ENCODE measurements at places on chromosomes 3 and 15.

DNA sequence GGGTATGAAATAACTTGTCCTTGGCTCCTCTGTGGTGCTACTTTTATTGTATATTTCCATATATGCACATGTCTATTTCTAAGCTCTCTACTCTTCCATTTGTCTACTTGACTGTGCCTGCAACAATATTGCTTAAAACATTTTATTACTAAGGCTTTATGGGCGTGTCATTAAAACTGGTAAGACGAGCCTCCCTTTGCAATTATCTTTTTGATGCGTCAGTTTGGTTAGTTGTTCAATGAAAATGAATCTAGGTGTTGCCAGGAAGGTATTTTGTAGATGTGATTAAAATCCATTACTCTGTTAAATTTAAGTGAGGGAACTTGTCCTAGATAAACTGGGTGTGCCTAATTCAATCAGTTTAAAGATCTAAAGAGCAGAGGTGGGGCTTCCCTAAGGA, 12.9 kb upstream of the TRA2B start:
- DNase-seq, result no peak

- no peak for DNase-seq
Observed at GRCh38 chr3:23756206-23756840, 49.4 kb upstream of the UBE2E1 start.

DNA sequence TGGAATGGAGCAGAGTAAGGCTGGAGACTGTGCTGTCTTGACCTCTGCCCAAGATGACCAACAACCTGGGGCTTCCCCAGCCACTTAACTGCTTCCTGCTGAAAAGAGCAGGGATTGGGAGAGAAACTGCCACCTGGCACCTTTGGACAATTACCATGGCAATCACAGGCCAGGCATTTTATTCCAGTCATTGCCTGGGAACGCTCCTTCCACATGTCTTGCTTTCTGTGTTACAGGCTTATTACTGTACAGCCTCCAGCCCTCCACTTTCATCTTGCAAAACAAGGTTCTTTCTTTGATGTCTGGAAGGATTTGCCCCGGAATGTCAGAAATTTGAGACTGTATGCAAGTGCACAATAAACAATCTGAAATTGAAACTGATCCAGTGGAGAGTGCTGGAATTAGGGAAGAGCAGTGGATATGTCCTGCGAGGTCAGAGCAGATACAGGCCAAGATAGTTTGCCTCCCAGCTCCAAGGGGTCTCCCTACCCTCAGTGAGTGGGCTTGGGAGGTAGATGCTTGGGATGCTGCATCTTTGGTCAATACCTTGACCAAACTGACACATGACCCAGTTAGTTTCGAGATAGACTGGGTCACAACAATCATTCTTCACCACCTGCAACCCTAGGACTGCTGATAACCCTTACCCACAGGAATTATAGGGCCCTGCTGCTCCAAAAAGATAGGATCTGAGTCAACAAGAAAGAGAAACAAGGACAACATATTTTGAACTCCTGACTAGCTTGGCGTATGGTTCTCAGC, 2.7 kb downstream of the PPP1R14D start:
- no peak for DNase-seq

DNA sequence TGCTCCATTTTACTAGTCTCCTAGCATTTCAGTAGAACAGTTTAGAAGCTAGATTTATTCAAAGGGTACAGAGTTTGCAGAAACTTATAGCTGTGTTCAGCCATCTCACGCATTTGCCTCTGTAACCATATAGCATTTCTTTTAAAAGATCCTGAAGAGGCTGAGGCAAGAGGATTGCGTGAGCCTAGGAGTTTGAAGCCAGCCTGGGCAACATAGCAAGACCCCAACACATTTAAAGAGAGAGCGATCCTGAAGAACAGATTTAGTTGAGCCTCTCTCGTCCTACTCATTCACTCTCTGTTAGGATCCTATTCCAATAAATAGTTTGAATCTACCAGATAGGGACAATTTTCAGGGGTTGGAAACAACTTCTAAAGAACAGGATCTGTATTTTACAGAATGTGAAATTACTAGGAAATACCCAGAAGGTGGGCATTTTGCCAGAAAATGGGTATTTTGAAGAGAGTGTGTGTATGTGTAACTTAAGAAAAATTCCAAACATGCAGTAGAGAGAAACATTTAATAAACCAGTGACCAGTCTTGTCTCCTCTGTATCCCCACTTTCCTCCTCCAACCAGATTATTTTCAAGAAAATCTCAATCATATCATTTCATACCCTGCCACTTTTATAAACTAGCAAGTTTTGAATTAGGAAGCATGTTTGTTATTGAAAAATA, 4.5 kb downstream of the EIF3J start:
- DNase-seq, result no peak

DNA sequence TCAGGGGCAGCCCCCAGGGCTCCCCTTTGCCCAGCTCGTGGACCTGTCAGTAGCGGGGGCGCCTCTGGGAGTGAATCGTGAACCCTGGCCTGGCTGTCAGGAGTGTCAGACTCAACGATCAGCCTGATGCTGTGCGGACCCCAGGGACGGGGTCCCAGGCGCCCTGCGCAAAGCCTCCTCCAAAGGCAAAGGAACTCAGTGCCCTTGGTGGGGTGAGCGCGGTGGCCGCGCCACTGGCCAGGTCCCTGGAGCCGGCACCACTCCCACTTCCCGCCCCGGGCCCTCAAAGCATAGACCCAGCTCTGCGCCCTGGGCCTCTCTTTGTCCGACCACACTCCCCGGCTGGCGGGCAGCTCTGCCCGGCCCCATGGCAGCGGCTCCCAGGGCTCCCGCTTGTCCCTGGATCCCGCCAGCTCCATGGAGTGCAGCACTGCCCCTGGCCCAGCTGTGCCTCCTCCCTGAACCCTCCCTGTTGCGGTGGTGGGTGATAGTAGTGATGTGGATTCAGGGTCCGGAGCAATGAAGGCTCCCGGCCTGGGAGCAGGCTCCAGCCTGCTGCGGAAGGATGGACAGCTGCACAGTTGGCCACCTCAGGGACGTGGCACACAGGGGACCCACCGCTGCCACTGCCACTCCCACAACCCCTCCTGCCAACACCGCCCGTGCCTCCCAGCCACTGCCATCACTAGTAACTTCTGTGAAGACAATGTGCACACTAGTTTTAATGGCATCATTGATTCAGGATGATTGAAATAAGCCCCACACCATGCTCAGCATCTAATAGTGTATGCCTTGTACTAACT, 263.8 kb downstream of the ZBBX start:
- DNase-seq, result no peak

- DNase-seq, result no peak
Observed at GRCh38 chr3:108100906-108101660, 10.3 kb upstream of the CD47 start.

GRCh38 chr3:150875548-150875947, 29.7 kb downstream of the MINDY4B start:
- DNase-seq, result no peak

GRCh38 chr3:3005146-3005744, 104.9 kb downstream of the IL5RA start:
- DNase-seq, result no peak

GRCh38 chr15:73908030-73908821, 18.0 kb upstream of the LOXL1 start:
- DNase-seq, result peak; percentile 72

GRCh38 chr15:75104804-75105557, 81.6 kb downstream of the PPCDC start:
- peak; percentile 9 for DNase-seq

- no peak for DNase-seq
Observed at GRCh38 chr3:163422671-163423070, 1655.6 kb downstream of the SI start.

DNA sequence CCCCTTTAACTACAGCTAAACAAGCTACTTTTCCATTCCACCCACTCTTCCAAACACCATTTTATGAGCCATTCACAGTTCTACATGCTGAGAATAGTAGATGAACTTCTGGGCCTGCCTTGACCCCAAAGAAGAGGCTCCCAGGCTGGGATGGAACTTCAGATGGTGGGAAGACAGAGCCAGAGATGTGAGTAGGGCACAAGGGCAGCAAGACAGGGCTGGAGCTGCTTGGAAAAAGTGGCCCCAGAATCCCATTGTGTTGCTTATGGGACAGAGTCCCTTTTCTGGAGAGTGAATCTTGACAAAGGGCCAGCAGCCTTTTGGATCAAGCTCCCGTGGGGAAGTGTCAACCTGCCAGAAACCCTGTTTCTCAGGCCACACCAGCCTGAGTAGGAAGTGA, 516.5 kb upstream of the PPP2R3A start:
- DNase-seq, result no peak

DNA sequence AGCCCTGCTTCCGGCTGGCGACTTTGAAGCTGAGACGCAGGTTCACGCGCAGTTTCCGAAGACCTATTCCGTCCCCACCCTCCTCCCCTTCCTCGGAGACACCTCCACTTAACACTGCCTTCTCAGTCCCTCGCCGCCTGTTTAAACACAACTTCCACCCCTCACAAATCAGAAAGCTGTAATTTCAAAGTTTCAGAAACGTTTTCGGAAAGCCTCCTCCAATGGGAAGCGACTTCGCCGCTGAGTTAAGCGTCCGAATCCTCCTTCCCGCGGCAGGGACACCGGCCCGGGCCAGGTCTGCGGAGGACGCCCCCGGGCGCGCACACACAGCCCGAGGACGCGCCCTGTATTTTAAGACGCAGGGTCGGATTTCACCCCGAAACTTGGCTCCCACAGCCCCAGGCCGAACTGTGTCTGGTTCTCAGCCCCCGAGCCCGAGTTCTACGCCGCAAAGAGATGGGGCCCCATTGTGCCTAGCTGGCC, 559 bp upstream of the LRRN1 start:
- DNase-seq, result no peak

- no peak for DNase-seq
Observed at GRCh38 chr15:59738676-59739075, 49.6 kb upstream of the BNIP2 start.

- no peak for DNase-seq
Observed at GRCh38 chr3:134326760-134327593, 47.3 kb downstream of the AMOTL2 start.

Measured in activated T-cell treated with anti-CD3 and anti-CD28 coated beads for 48 hours (primary cell).